ENCODE measurements at places on chromosomes 2 and 18.
A peak's percentile ranks its signal among the peaks of the same experiment; 100 is the strongest.

GRCh38 chr2:177053038-177053437 lies 159.6 kb upstream of the HNRNPA3 start:
- no peak for DNase-seq

DNA sequence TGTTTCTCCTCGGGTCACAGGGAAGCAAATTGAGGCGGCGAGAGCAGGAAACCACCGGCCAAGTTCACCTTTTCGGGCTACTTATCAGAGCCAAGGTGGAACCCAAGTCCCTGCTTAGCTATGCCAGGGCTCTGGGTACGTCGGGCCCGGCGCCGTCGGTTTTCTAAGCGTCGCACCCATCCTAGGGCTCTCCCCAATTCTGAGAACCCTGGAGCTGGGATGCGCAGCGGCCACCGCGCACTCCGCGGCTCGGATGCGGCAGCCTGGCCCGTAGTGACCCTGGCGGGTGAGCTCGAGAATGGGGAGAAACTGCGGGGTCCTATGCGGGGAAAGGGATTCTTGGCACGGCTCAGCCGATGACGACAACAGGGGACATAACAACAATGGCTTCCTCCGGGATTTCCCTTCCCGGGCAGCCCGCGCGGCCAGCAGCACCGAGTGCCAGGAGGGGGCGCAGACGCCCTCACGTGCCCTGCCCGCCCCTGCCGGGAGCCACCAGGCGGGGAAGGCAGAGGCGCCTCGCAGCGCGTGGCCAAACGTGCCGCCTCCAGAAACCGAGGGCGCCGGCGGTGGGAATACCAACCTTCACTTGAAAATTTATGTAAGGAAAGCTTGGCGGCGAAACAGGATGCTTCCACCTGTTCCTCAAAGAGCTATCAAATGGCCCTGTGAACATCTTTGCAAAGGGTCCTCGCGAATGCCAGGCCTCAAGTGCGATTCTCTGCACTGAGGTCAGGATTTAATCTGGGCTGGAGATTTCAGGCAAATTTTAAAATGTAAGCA lies 2.1 kb upstream of the SLC30A3 start:
- DNase-seq, result peak; percentile 69

- DNase-seq, result no peak
Observed at GRCh38 chr2:173107629-173108022, 32.0 kb downstream of the MAP3K20 start.

- no peak for DNase-seq
Observed at GRCh38 chr2:85770786-85771409, 17.1 kb downstream of the ATOH8 start.

Data from GM12892 (cell line).